Bronchus fibroblast of lung (primary cell): ENCODE measurements at places on chromosomes 11 and 22. TPM values are rescaled to one million over a fixed set of nuclear protein-coding genes. Genes with fewer than 3 reads are reported as not detected.

CEP57 gene
- 26.5 and 37.3 TPM in 2 replicates for total RNA-seq

MMP12 gene
- not detected in 2 replicates for total RNA-seq

LIF gene
- 2.4 and 2.9 TPM in 2 replicates for total RNA-seq

TMEM86A gene
- total RNA-seq, result 0.45 and 0.50 TPM in 2 replicates

SMCO4 gene
- 24.4 and 50.1 TPM in 2 replicates for total RNA-seq

CNTN5 gene
- total RNA-seq, result not detected in 2 replicates

SYT9 gene
- total RNA-seq, result 0.17 TPM in 1 of 2 replicates, not detected in the other

PRAME gene
- not detected in 2 replicates for total RNA-seq

DDI1 gene
- total RNA-seq, result not detected in 2 replicates

GLB1L3 gene
- total RNA-seq, result not detected in 2 replicates

CWF19L2 gene
- 3.1 and 5.0 TPM in 2 replicates for total RNA-seq

GRIK4 gene
- 0.15 TPM in 1 of 2 replicates, not detected in the other for total RNA-seq

MS4A14 gene
- total RNA-seq, result not detected in 2 replicates

RFPL2 gene
- total RNA-seq, result not detected in 2 replicates

LARGE2 gene
- 0.15 and 0.17 TPM in 2 replicates for total RNA-seq

C11orf65 gene
- 0.34 and 0.89 TPM in 2 replicates for total RNA-seq

TRIM64C gene
- total RNA-seq, result not detected in 2 replicates

OR8D4 gene
- total RNA-seq, result not detected in 2 replicates

OR5A1 gene
- not detected in 2 replicates for total RNA-seq

NLRP14 gene
- not detected in 2 replicates for total RNA-seq

BDNF gene
- total RNA-seq, result 7.1 and 8.4 TPM in 2 replicates

NAALAD2 gene
- total RNA-seq, result 2.0 and 2.2 TPM in 2 replicates

TRIM49 gene
- not detected in 2 replicates for total RNA-seq

ZNRF3 gene
- total RNA-seq, result 5.5 TPM in 2 replicates

LINC01488 gene
- not detected in 2 replicates for total RNA-seq

AGBL2 gene
- 0.17 and 1.3 TPM in 2 replicates for total RNA-seq

TEX54 gene
- not detected in 2 replicates for total RNA-seq

MAP6 gene
- total RNA-seq, result 0.34 and 0.59 TPM in 2 replicates

BIK gene
- total RNA-seq, result 0.17 and 0.30 TPM in 2 replicates

LRRC10B gene
- total RNA-seq, result not detected in 2 replicates

SHISAL1 gene
- under 0.01 and 0.15 TPM in 2 replicates for total RNA-seq

C1QTNF5 gene
- total RNA-seq, result 7.1 and 7.6 TPM in 2 replicates

RNF215 gene
- total RNA-seq, result 16.6 and 18.8 TPM in 2 replicates

OR2AG2 gene
- total RNA-seq, result under 0.01 and 0.15 TPM in 2 replicates

STK33 gene
- total RNA-seq, result 5.9 and 6.1 TPM in 2 replicates

APOA5 gene
- total RNA-seq, result not detected in 2 replicates

MISFA gene
- 0.34 TPM in 1 of 2 replicates, not detected in the other for total RNA-seq

OR51E2 gene
- total RNA-seq, result not detected in 2 replicates

ARCN1 gene
- 130 and 141 TPM in 2 replicates for total RNA-seq

TTLL1 gene
- 10.4 and 11.3 TPM in 2 replicates for total RNA-seq

TREH gene
- total RNA-seq, result not detected in 2 replicates

PATE4 gene
- not detected in 2 replicates for total RNA-seq

GRM5 gene
- total RNA-seq, result under 0.01 TPM in 1 of 2 replicates, not detected in the other

BCO2 gene
- total RNA-seq, result under 0.01 TPM in 2 replicates

TMEM126A gene
- 40.2 and 43.7 TPM in 2 replicates for total RNA-seq

RASGRP2 gene
- under 0.01 and 0.15 TPM in 2 replicates for total RNA-seq
